NCI-H1105 treated with DMSO at 0.1 percent for 48 hours (cell line): ENCODE measurements at places on chromosomes 13 and 19.

DNA sequence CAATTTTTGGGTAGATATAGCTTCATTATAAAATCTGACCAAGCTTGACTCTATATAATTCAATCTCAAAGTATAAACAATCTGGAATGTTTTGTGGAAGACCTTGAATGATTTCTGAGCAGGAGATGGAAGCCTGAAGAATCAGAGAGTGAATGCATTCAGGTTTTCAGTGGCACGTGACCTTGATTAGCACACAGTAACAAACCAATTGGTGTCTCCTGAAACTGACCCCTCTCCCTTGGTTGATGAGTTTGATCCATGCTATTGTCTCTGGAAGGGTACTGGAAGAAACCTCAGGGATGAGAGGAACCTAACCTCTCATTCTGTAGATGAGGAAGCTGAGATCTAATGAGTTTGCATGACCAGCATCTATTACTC is 39.6 kb downstream of the PCDH8 start:
- DNase-seq: no peak

DNA sequence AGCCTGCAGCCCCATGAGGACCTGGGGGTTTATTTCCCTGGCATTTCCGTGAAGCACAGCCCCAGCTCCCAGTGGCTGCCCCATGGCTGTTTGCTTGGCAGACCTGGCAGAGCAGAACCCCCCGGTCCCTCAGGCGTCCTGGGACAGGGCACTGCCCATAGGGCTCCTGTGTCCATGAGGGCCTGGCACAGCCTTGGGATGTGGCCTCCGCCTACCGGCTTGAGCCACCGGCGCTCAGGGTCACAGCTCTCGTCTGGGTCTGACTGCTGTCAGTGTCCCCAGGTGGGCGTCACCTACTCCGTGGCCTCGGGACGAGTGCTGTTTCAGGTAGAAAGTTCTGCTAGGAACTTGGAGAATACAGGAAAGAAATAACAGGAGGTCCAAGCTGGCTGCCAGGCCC is 52.8 kb downstream of the MYO9B start:
- no peak for DNase-seq

GRCh38 chr19:48330012-48330681 is 4.8 kb downstream of the EMP3 start:
- DNase-seq: peak; percentile 93

- no peak for DNase-seq
Measured at GRCh38 chr19:33953023-33953422, 156.4 kb downstream of the KCTD15 start.

DNA sequence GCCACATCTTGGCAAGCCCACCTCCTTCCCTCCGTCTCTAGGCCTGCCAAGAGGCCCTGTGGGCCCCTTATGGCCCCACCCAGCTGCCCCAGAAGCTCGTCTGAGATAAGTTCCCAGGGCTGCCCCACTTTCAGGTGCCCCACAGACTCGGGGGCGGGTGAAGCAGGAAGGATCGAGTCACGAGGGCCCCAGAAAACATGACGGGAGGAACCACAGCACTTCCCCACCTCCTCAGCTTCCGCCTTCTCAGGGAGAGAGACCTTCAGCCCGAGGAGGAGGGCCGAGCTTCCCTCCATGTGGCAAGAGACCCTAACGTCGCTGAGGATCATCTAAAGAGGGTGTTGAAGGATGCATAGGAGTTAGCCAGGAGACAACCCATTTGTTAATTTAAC is 4.5 kb upstream of the IL12RB1 start:
- DNase-seq: no peak

DNA sequence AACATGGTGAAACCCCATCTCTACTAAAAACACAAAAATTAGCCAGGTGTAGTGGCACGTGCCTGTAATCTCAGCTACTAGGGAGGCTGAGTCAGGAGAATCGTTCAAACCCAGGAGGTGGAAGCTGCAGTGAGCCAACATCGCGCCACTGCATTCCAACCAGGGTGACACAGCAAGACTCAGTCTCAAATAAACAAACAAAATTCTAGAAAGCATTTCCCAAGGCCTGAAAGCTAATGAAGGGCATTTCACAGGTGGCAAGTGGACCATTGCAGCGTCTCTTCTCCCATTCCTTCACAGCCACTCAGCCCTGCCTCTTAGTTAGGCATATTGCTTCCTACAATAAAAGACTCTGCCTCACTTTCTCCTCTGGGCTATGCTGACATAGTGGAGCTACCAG is 13.5 kb upstream of the RXFP2 start:
- no peak for DNase-seq
